ENCODE measurements at places on chromosomes 16 and 17.

- DNase-seq, result no peak
Observed at GRCh38 chr17:9432934-9433421, 142.6 kb downstream of the STX8 start.

DNA sequence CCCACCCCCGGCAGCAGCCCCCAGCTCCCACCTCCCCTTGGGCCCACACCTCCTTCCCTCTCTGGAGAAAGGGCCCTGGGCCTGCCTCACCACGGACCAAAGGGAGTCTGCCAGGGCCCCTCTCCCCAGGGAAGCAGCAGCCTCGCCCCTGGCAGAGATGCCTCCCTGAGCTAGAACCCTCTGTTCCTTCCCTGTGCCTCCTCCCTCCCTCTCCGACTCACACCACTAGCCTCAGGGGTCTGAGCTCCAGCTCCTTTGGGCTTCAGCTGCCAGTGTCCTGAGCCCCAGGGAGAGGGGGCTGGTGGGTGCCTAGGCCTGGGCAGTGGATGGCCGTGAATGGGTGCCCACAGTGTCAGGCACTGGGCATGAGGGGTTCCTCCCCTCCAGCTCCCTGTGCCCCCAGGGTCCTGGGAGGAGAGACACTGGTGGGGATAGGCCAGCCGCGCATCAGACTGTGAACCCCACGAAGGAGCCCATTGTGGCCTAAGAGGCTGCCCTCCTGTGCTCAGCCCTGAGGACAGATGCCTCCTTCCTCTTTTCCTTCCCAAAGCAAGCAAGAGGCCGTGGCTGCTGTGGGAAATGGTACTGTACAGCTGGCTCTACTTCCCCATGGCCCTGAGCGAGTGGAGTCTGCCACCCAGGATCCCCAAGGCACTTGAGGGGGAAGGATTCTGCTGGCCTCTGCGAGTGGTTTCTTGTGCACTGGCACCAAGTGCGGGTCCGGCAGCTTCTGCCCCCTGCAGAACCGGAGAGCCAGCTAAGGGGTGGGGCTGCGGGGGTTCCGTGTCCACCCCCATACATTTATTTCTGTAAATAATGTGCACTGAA lies 20.7 kb downstream of the MMP15 start:
- DNase-seq, result no peak

DNA sequence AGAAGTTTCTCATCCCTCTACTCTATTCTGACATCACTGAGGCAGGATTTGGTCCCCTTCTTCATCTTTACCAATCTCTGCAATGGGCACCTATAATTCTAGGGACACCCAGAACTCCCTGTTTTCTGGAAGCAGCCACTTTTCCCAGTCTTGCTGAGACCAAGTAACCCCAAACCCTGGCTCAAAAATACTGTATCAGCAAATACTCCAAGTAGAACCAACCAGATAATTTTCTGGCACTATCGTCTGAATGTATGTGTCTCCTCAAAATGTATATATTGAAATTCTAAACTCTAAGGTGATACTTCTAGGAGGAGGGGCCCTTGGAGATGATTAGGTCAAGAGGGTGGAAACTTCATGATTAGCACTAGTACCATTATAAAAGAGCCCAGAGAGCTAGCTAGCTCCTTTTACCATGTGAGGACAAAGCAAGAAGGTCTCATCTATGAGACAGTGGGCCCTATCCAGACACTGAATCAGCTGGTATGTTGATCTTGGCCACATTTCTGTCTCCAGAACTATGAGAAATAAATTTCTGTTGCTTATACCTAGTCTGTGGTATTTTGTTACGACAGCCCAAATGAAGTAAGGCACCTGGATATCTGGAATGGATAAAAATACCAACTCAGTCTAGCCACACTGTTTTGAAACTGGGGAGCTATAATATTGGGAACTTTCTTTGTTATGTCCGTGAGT lies 464.4 kb downstream of the CDH11 start:
- DNase-seq, result no peak

DNA sequence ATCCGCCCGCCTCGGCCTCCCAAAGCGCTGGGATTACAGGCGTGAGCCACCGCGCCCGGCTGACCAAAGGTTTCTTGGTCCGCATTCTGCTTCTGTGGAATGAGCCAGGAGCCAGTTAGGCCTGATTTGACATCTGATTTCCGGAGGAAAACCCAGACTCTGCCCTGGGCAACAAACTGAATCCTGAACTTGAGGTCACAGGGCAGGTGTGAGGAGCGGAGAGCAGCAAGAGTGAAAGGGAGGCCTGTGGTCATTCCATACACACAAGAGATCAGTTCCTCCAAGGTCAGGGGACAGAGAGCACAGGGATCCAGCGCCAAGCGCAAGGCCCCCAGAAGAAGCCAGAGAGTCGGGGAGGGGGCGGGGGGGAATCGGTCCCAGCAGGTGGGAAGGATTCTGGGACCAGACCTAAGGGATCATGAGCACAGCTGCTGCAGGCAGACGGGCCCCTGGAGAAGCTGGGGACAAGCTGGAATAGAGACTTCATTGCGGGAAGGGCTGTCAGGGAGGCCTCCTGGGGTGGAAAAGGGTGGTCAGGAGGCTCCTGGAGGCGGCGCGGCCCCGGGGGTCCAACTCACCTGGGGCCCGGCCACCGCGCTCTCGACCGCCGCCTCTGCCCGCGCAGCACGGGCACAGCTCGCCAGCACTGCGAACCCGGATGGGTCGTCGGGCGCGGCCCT lies 436 bp downstream of the SHPK start:
- no peak for DNase-seq

- DNase-seq, result no peak
Observed at GRCh38 chr17:18182110-18182977, 1.3 kb upstream of the ALKBH5 start.

DNA sequence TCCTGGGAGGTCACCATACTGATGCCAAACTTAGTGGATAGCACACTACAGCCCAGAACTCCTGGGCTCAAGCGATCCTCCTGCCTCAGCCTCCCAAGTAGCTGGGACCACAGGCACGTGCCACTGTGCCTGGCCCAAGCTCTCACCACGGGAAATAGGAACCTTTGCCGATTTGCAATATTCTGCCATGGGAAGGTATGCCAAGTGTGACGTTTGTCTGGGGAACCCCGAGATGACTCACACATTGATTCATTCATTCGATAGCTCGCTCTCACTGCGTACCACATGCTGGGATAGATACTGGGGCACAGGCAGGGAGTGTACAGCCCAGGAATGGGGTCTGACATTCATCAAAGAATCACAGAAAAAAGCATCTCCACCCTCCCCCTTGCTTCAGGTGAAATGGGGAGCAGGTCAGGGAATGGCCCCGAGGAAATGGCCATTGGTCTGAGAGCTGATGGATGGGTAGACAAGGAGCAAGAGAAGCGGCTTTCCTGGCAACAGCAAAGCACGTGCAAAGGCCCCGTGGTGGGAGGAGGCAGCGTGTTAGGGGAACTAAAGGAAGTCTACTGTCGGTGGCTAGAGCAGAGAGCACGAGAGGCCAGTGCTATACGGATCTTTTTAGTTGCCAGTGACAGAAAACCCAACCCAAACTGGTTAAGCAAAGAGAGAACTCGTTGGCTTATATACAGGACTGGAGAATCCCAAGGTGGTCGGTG lies 44.1 kb downstream of the DNAH17 start:
- DNase-seq, result no peak

GRCh38 chr16:13372421-13372820 lies 471.0 kb downstream of the SHISA9 start:
- DNase-seq, result no peak

DNA sequence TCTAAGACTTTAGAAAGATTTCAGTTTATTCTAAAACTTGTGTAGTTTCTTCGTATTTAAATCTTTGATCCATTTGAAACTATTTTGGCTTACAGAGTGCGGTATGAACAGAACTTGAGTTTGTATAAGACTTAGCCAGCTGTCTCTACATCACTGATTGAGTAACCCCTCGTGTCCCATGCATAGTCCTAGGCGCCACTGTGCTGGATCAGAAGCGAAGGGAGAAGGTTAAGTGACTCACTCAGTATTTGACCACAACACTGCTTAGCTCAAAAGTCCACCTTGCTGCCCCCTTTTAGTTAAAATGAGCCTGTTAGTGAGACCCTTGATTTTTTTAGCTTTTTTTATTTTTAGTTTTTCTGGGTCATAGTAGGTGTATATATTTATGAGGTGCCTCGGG lies 28.4 kb downstream of the CD300LB start:
- no peak for DNase-seq

GRCh38 chr16:83802135-83802534 lies 5.6 kb upstream of the HSBP1 start:
- no peak for DNase-seq

Measured in Panc1 (cell line).